ENCODE measurements at places on chromosomes 3 and 15. TPM values are rescaled to one million over a fixed set of nuclear protein-coding genes. Genes with fewer than 3 reads are reported as not detected.

- no peak for DNase-seq
Measured at GRCh38 chr15:39589193-39589814, 8.4 kb downstream of the THBS1 start.

- peak; percentile 56 for DNase-seq
Measured at GRCh38 chr15:79849789-79850188, 47.0 kb downstream of the MTHFS start.

GRCh38 chr3:13047296-13048165, 25.7 kb downstream of the IQSEC1 start:
- no peak for DNase-seq

- DNase-seq: peak; percentile 91
Measured at GRCh38 chr15:74134387-74135027, 4.1 kb downstream of the ISLR2 start.

DNA sequence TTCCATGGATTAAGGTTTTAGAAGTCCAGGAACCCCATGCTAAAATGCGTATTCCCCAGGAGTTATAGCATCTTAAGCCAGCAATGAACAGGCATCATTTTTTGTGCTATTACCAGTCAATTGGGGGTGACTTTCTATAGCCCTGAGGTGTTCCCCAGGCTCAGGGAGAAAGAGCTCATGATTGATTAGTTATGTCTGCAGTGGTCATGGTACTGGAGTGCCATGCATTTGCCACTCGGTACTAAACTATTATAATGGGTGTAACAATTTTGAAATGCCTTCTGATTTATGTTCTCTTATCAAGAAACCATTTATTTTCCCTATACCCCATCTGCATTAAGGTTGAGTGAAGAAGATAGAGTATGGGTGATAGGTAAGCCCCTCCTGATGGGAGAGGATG, 11.9 kb downstream of the LRRC31 start:
- no peak for DNase-seq

- no peak for DNase-seq
Measured at GRCh38 chr3:177917234-177917861, 618.9 kb upstream of the KCNMB2 start.

DNA sequence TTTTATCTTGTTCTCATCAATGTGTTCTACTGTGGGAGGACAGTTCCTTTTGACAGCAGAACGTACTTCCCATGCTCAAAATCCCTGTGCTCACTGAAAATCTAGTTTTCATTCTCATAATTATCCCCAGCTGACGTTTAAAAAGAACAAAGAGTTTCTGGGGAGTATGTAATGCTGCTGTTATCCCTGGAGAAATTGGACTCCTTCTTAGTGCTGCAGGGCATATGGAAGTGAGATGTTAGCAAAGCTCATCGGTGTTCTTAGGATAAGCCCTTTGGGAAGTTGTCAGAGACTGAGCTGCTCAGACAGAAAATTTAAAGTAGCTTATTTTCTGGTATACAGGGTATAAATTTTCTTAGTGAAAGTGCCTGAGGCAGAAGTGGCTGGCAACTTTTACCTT, 66.5 kb downstream of the CDAN1 start:
- no peak for DNase-seq

DNA sequence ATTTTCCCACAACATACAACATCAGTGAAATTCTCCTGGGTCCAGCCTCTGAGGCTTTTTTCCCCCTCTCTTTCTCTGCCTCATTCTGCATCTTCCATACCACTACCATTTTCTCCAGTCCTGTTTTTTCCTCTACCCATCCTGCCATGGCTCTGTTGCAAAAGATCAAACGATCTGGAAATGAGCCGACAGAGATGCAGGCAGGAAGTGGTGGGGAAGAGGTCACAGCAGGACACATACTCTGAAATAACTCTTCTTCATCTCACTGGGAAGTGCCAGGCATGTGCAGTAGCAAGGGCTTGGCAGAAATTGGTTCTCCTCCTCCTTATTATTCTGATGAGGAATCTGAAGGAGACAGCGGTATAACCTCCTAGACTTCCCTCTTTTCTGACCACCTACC, 114.3 kb downstream of the CORO2B start:
- DNase-seq: no peak

GRCh38 chr3:187504435-187504834, 136.2 kb downstream of the RTP4 start:
- DNase-seq: no peak

- DNase-seq: no peak
Measured at GRCh38 chr15:70802629-70803028, 39.3 kb upstream of the UACA start.

DNA sequence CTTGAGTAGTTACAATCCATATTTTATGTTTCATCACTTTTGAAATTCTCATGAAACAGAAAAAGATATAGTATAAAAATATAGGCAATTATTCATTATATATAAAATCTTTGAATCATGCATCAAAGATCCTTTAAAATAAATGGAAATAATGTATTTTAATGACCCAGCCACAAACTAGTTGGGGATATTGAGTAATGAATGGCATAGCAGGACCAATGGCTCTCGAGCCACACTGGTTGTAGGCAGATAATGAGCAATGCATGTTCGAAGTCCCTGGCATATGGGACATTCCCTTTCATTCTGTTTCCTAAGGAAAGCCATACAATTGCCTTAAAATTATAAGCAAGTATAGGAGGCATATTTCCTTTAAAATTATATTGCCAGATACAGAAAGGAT, 107.4 kb upstream of the IL12A start:
- DNase-seq: no peak

DNA sequence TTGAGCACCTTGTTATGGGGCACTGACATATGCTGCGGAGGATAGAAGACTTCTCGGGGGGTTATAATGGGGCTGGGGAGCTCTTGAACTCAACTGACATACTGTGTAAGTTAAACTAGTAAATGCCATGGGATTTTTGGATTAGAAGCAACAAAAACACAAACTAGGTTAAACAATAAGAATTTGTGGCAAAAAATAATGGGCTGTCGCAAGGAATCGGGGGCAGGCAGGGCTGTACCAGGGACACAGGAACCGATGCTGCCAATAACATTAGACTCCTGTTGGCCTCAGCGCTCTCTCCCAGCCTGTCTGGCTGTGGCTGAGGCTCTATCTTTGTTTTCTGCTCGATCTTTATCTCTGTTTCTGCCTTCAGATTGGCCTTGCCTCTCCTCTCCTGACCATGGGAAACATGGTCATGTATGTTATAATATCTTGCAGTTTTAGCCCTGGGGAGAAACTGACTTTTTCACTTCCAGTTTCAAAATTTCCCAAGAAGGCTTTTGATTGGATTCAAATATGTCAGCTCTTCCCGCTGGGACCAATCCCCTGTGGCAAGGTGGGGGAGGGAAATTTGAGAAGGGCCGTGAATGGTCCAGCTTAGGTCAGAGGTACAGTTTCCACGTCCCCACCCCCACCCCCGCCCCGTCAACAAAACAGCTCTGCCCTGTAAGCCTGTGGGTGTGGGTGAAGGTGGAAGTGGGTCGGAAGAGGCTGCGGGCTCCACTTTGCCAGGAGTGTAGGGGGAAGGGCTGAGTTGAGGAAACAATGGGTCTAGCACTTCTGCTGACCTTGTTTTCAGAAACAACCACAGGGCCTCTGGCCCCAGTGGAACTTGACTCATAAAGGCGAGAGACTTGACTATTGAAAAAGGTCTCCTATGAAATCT, 161.1 kb upstream of the TBL1XR1 start:
- DNase-seq: peak; percentile 51

DNA sequence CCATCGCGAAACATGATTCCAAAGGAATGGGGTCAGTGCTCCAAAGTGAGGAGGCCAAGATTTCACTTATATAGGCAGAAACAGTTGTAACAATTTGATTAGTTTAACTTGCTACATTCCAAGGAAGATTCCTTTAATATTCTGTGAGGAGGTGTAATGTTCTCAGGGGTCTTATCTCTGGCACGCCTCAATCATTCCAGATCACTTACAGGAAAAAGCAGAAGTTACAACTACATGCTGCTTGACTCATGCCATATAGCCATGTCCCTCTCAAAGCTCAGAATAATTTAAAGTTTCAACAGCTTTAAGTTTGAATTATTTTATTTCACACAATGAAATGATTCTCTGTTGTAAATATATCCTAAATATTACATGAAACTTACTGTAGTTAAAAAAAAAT, 3.5 kb upstream of the FYTTD1 start:
- DNase-seq: no peak

DNA sequence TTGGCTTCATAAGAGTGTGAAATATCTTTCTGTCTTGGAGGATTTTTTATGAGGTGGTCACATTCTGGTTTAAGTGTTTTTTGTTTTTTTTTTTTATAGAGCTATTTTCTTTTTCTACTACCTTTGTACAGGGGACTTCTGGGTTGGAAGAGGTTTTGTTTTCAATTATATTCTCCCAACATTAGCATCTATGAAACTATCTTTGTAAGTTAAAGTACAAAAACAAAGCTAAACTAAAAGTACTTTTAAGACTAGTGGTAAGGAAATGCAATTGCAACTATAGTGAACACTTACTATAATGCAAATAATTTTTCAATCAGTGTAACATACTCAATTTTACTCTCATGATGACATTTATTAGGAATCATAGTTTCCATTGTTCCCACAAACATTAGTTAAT, 688.2 kb downstream of the SI start:
- DNase-seq: no peak

- no peak for DNase-seq
Measured at GRCh38 chr15:69809421-69809820, 288.3 kb downstream of the TLE3 start.

GRCh38 chr3:197881270-197881969, 68.6 kb upstream of the RPL35A start:
- DNase-seq: no peak

GRCh38 chr15:37133602-37134001, 33.3 kb upstream of the MEIS2 start:
- DNase-seq: no peak

GRCh38 chr3:159186581-159186980, 384.7 kb downstream of the MFSD1 start:
- DNase-seq: no peak

DNA sequence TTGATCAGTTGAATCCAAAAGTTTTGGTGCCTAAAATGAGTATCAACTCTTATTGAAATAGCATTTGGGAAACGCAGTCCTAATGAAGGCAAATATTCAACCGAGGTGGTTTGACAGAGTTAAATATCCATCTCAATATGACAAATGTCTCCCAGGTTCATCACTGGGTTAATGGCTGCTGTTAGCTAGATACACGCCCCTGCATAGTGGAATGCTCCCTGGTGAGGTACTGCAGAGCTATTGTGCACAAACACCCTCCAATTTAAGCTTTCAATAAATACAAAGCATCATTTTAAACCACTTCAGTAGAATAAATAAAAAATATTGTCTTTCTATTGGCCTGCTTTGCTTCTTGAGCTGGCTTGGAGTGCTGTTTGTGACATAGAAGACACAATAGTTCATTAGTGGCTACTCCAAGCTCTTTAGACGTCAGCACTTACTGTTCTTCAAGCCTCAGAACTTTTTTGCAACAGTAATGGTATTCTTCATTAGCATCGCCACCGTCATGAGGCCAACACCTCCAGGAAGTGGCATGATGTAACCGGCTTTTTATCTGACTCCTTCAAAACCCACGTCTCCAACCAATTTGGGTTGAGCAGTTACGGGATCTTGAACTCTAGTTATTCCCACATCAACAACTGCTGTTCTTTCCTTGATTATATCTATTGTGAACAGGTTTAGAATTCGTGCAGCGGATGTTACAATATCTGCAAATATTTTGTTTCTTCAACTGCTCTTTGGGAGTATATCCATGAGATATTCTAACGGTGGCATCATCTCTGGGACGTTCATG, 1159.6 kb upstream of the EPHA6 start:
- no peak for DNase-seq

DNA sequence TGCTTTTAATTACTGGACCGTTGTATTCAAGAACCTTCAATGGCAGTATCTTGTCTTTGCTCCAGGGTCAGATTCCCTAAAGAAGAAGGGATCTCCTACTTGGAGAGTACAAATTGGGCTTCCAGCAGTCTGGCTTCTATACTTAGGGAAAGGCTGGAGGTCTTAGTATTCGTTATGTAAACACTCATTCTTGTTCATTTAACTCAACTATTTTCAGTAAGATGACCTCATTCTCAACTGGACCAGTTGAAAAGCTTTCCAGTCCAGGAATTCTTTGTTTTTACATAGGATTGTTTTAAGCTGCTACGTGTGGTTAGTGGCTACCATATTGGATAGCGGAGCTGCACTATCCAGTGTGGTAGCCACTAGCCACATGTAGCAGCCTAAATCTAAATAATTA, 4.6 kb downstream of the SENP5 start:
- DNase-seq: no peak

DNA sequence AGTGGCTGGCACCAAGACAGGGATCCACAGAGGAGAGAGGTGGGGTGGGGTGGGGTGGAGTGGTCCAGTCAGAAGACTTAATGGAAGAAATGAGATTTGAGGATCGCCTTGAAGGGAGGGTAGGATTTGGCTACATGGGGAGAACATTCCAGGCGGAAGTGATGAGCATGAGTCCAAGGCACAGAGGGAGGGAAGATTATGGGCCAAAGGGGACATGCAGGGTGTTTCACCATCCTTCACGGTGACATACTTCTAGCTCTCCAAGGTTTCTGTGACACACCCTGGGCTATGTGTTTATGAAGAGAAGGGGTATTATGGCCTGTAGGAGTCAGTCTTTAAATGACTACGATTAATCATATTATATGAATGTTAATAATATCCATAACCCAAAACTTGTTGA, 7.7 kb upstream of the FBN1 start:
- DNase-seq: no peak

GRCh38 chr3:42182555-42182954, 83.4 kb downstream of the CCK start:
- no peak for DNase-seq

DNA sequence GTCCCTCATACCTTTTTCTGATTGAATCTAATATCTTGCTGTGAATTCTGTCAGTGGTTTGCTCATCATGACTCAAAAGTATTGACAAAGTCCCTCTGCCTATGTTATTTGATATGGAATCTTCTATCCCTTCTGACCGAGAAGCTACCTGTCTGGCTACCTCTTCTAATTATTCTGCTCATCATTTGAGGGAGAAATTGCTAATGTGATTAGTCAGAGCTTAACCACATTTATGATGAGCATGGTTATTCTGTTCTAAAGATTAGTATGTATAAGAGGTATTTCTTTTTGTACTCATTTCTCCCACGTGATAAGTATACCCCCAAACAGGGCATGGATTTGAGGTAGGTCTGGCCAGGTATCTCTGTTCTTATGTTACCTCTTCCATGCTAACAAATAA, 428.4 kb upstream of the KCNMB2 start:
- no peak for DNase-seq

GRCh38 chr3:45224824-45225464, 1.1 kb downstream of the TMEM158 start:
- DNase-seq: peak; percentile 94

GRCh38 chr3:73618461-73618860, 6.3 kb downstream of the PDZRN3 start:
- DNase-seq: no peak

- no peak for DNase-seq
Measured at GRCh38 chr3:88963003-88963402, 144.4 kb upstream of the EPHA3 start.

FSIP1 gene
- 0.15 TPM for total RNA-seq

CDCP1 gene
- total RNA-seq: 2.2 TPM

GHSR gene
- total RNA-seq: not detected

VILL gene
- 5.0 TPM for total RNA-seq

MAP6D1 gene
- 1.7 TPM for total RNA-seq

CHL1 gene
- total RNA-seq: 0.28 TPM

CDC25A gene
- total RNA-seq: 72.3 TPM

ARHGAP31 gene
- 4.2 TPM for total RNA-seq

GABRR3 gene
- total RNA-seq: not detected

ZNF620 gene
- total RNA-seq: 8.8 TPM

EFCC1 gene
- 0.81 TPM for total RNA-seq

CTSH gene
- total RNA-seq: 17.1 TPM

REC114 gene
- total RNA-seq: not detected

MEF2A gene
- 13.6 TPM for total RNA-seq

CX3CR1 gene
- 0.03 TPM for total RNA-seq
